Activated naive CD4-positive, alpha-beta T cell treated with anti-CD3 and anti-CD28 coated beads for 36 hours (primary cell): ENCODE measurements at places on chromosomes 5 and 9. TPM values are rescaled to one million over a fixed set of nuclear protein-coding genes. Genes with fewer than 3 reads are reported as not detected.

- H3K36me3 ChIP-seq = no peaks in the 10 kb centered on the region
- no peak overlapping the region for H3K27ac ChIP-seq
- no peaks in the 10 kb centered on the region for H3K4me1 ChIP-seq
- H3K27me3 ChIP-seq = no peaks in the 10 kb centered on the region
Observed at GRCh38 chr5:99807346-99807745, 727.8 kb upstream of the FAM174A start.

DNA sequence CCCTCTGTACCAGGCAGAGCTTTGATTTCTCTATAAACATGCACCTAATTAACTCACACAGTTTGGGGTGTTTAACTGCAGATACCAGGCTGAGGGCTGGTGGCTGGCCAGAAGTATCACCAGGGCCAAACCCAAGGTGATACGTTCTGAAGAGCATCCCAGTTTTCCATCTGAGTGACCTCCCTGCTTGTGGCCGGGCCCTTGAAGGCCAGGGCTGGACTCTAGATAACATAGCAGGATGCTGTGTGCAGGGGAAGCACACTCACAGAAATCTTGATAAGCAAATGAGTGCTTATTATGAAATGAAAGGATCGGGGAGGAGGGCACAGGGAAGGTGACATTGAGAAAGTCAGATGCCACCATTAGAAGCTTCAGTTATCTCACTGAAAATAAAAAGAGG, 582.4 kb downstream of the BRINP1 start:
- H3K36me3 ChIP-seq = no peaks in the 10 kb centered on the region
- DNase-seq = no peak
- H3K4me1 ChIP-seq = no peaks in the 10 kb centered on the region
- no peak overlapping the region for H3K4me3 ChIP-seq
- H3K27me3 ChIP-seq = no peaks in the 10 kb centered on the region

GRCh38 chr9:131639769-131640437, 94.6 kb downstream of the PRRT1B start:
- no peak for DNase-seq
- no peak overlapping the region for H3K27ac ChIP-seq
- H3K36me3 ChIP-seq = peaks cover 22% of the 10 kb centered on the region
- H3K4me3 ChIP-seq = no peak overlapping the region
- H3K4me1 ChIP-seq = peaks cover 61% of the 10 kb centered on the region
- H3K27me3 ChIP-seq = no peaks in the 10 kb centered on the region

- no peaks in the 10 kb centered on the region for H3K4me1 ChIP-seq
- DNase-seq = no peak
- no peak overlapping the region for H3K4me3 ChIP-seq
- no peak overlapping the region for H3K27ac ChIP-seq
- H3K27me3 ChIP-seq = no peaks in the 10 kb centered on the region
Observed at GRCh38 chr9:27847818-27848217, 274.5 kb upstream of the C9orf72 start.

DNA sequence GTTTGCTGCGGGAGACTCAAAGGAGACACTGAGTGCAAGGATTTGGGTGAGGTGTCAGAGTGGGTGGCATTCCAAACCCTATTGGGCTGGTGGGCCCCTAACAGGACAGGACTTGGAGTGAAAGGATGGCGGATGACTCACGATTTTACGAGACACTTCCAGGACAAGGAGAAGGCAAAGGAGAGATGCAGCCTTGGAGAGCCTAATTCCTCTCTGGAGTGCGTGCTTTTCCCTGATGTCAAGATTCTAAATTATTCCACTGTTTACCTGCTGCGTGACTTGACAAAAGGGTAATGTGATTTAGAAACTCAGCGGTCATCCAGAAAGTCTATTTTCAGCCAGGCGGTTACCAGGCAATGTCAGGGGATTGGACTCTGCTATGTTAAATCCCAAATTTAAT, 41.6 kb upstream of the CD180 start:
- H3K27me3 ChIP-seq = no peaks in the 10 kb centered on the region
- no peak overlapping the region for H3K4me3 ChIP-seq
- H3K4me1 ChIP-seq = peaks cover 3% of the 10 kb centered on the region
- H3K36me3 ChIP-seq = no peaks in the 10 kb centered on the region
- no peak for DNase-seq

- peaks cover 13% of the 10 kb centered on the region for H3K27me3 ChIP-seq
- DNase-seq = no peak
- H3K4me3 ChIP-seq = no peak overlapping the region
- no peaks in the 10 kb centered on the region for H3K36me3 ChIP-seq
- peaks cover 22% of the 10 kb centered on the region for H3K4me1 ChIP-seq
Observed at GRCh38 chr5:90530736-90531487, 1.5 kb upstream of the LYSMD3 start.

CD274 gene
- total RNA-seq = 15.0 TPM
